Activated CD8-positive, alpha-beta T cell treated with anti-CD3 and anti-CD28 coated beads, Interleukin-2, amount 10 ng/mL, durations not matched to agents 7 days and 5 days (primary cell): ENCODE measurements at places on chromosomes 7 and 10.

- DNase-seq: no peak
Observed at GRCh38 chr7:27782849-27783248, 42.9 kb downstream of the TAX1BP1 start.

GRCh38 chr7:108087778-108088177 is 42.4 kb downstream of the LAMB4 start:
- no peak for DNase-seq

DNA sequence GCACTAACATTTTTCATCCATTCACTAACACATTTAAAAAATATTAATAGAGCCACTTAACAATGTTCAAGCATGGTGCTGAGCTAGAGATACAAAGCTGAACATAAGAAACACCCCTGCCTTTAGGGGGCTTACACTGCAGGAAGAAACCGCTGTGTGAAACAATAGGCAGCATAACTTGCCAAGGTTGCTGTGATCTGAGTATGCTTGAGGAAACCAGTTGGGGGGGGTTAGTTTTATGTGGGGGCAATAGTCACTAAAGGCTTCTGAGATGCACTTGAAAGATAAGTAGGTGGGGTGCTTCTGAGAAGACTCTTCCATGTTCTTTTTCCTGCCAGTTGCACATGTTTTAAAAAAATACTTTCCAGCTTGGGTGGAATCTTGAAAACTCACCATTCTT is 2.8 kb downstream of the RBM17 start:
- DNase-seq: peak; percentile 63

- DNase-seq: no peak
Observed at GRCh38 chr10:25627606-25628005, 306.4 kb upstream of the MYO3A start.

DNA sequence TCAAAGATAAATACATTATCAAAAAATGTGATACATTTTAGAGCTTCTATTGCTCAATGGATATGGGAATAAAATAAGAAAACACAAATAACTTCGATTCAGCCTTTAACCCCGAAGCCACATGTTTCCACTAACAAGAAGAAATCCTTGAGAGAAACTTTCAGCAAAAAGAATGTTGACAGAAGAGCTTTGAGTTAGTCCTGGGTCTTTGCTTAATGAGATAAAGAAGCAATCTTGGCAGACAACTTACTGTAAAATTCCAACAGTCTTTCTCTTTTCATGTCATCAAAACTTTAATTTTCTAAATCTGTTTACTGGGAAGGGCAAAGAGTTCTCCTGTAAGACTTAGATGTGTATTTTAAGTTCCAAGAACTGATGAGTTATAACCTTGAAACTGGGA is 810.2 kb downstream of the CNTNAP2 start:
- DNase-seq: no peak

GRCh38 chr10:42939685-42940366 is 137.0 kb upstream of the RET start:
- DNase-seq: no peak

DNA sequence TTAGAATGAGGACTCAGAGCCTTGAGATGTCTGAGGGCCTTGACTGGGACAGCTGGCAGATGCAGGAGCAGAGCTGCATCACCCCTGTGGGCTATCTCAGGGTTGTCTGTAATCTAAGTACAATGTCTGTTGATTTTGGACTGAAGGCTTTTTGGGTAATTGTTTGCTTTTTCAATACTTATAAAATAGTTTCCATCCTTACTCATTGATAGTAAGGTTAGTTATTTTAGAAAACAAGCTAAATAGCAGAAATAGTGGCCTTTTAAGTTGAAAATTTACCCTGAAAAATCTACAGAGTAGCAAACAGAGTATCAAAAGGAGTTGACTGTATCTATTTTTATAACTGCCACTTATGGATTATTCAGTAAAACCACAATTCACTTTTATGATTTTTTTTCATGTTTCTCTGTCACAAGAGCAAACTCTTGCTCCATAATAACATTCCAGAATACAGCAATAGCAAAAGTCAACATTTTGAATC is 179.7 kb downstream of the CFTR start:
- no peak for DNase-seq

GRCh38 chr7:29194206-29194593 is 375 bp upstream of the CHN2 start:
- peak; percentile 26 for DNase-seq

GRCh38 chr7:5143935-5144903 is 45.8 kb upstream of the WIPI2 start:
- peak; percentile 70 for DNase-seq

DNA sequence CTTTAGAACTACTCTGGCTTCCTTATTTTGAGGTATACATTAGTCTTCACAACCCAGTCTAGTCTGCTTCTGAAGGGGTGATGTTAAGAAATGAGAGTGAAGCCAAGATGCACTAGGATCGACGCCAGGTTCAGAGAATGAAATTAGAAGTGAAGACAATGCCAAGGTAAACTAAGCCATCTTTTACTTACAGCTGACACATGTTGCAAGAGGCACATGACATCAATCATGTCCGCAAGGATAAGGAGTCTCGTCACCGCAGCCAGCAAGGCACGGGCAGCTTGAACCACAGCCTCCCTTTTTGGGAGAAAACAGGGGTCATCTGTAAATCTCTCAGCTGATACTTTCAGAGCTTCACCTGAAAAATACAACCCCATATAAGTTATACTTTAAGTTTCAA is 156.7 kb downstream of the CTNNA3 start:
- no peak for DNase-seq

GRCh38 chr7:142746264-142746663 is 3.0 kb upstream of the PRSS1 start:
- no peak for DNase-seq

DNA sequence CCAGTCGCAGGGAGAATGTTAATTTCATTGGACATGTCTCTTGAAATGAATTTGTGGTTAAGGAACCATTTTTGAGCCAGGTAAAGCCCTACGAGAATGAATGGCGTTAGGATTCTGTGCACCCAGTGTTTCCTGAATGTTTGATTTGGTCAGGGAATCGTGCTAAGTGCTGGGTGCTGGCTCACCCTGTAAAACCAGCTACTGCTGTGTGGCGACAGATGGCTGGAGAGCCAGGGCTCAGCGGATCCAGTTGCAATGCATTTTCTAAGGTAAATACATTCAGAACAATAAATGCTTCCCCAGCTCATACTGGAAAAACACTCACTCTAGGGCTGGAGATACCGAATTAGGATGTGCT is 355.5 kb downstream of the GLRX3 start:
- DNase-seq: no peak

GRCh38 chr10:105875050-105875449 is 1234.0 kb downstream of the SORCS3 start:
- no peak for DNase-seq
